Stimulated activated CD8-positive, alpha-beta memory T cell treated with anti-CD3 and anti-CD28 coated beads, Interleukin-2, amount 100 ng/mL, for 48 hours (primary cell): ENCODE measurements at places on chromosomes 3 and 15.

DNA sequence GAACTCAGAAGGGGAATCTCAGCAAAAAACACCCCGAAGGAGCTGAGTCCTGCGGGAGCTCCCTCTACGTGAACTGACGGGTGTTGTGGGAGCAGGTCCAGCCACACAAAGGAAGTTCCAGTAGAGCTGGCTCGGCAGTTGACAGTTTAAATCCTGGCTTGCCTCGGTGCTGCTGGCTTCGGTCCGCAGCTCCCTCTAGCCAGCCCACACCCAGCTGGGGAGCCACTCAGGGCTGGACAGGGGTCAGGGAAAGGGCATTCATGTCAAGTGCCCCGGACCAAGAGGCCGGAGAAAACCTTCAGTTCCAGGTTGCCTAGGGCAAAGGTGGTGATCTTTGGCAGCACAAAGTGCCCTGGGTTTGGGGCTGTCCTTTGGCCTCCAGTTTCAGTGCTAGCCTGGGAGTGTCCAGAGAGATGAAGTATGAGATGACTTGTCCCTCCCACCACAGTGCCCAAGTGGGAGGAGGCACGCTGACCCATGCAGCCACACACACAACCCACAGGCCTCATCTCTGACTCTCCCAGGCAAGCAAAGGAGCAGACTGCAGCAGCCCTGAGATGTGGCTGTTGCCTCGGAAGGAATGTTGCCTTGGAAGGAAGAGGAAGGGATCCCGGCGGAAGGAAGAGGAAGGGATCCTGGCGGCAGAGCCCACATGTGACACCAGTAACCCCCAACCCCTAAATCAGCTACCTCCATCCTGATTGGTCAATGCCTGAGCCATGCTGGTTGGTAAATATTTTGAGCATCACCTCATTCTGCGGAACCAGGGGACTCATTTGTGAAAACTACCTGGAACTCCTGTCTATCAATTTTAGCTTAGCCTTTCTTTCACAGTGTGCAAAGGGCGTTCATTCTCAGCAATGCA lies 13.9 kb upstream of the ANPEP start:
- DNase-seq = no peak

DNA sequence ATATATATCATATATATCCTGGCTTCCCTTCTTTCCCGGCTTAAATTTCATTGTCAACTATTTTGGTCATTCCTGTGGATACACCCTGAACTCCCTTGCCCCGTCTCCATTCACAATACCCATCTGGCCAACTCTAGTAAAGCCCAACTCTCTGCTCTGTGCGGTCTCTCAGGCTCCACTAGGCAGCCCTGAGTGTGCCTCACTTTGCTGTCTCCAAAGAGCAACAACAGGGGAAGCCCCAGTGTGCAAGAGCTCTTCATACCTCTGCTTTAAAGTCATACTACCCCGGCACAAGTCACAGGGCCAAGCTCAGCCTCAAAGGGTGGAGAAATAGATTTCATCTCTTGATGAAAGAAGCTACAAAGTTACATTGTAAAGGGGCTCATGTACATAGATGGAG lies 18.9 kb upstream of the FEM1B start:
- no peak for DNase-seq

DNA sequence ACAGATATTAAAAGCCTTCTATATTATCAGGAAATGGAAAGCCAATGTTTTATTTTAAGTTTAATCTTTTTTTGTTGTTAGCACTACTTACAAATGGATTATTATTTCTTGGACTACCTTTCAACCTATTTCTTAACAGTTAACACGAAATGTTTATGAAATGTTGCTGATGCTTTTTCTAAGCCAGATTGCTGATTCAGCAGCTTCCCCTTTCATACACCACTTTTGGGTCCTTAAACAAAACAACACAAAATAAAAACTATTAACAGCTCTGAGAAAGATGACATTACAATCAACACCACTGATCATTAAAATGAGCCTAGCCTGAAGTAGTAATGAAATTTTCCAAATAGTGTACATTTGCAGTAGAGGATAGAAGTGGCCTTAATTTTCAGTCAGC lies 99.2 kb upstream of the VEPH1 start:
- no peak for DNase-seq

- no peak for DNase-seq
Observed at GRCh38 chr3:117537949-117538348, 828.4 kb downstream of the TUSC7 start.

DNA sequence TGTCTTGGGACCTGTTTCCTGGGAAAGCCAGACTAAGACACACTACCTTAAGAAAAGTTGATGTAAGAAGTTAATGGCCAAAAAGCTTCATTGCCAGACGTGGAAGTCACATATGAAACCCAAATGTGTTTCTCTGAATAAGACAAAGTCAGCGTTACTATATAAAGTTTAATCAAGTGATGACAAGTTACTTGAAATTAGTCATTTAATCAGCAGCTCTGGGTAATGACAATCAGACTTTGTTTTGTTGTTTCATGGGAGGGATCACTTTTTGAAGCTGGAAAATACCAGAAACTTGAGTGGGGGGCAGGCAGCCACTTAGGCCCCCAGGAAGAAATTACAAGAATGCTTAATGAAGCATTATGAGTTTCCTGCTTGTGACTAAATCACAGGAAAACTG lies 218.6 kb downstream of the PTPRG start:
- no peak for DNase-seq

DNA sequence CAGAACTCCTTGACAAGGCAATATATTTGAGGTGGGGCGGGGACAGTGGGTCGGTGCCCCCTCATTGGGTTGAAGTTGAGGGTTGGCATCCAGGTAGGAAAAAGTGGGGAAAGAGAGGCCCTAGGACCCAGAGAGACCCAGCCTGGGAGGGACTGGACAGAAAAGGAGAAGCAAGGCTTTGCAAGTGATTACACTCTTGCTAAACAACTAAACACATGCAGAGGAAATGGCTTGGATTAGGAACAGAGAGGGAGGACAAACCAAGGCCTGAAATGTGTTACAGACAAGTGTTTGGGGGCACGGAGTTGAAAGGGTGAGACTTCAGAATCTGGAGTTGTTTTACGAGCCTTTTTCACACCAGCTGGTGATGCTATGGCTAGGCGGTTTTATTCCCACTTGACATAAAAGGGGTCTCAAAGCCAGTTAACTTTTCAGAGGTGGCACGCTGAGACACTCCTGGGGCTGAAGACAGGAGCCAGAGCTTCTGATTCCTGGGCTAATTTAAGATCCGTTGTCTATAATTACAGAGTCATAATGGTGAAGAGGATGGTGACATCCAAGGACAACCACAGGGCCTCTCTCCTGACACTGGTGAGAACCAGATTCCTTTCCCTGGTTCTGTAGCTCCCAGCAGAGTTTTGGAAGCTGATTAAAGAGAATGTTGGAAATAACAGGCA lies 7.7 kb upstream of the KCTD6 start:
- DNase-seq = no peak
